ENCODE measurements at places on chromosomes 11 and 22.

- DNase-seq: no peak
Measured at GRCh38 chr22:49540913-49541692, 286.6 kb downstream of the BRD1 start.

DNA sequence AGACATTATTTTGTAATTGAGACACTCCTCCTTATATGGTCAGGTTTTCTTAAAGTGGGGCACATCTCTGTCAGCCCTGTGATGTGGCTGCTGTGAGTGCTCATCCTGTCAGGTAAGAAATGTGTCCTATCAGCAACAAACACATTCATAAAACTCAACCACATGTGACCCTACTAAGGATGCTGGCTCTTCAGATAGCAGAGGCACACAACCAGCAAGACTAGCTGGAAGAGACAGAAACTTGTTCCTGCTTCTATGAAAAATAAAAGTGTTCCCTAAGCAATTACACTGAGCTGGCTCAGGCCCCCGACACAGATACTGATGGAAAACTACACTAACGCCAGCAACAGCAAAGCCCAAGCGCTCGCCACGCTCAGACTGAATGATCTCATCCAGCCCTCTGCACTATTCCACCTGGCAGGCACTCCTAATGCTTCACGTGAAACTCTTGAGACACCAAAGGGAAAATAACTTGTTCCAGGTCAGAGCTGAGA, 49.8 kb upstream of the CYP2D6 start:
- DNase-seq: no peak

- no peak for DNase-seq
Measured at GRCh38 chr11:124644426-124645280, 22.0 kb downstream of the TBRG1 start.

DNA sequence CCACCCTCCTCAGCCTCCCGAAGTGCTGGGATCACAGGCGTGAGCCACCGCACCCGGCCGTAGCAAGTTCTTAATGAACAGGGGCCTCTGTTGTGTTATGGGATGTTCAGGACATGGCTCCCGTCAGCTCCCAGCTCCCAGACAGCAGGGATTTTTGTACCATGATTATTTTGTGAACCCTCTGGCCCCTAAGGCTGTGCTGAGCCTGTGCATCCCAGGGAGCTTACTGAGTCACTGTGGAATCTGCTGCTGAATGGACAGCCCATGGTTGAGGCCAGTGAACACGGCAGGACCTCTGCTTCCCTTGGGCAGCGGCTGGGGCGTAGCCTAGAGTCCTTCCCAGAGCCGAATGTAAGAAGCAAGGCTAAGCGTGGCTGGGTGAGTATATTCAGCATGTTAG, 245.2 kb downstream of the NTM start:
- no peak for DNase-seq
